A549 (cell line): ENCODE measurements at places on chromosomes 5 and 9. TPM values are rescaled to one million over a fixed set of nuclear protein-coding genes. Genes with fewer than 3 reads are reported as not detected.

The BHMT gene
- polyA plus RNA-seq: not detected in 3 replicates

The HBEGF gene
- polyA plus RNA-seq: 3.4 to 5.1 TPM (median 3.5 TPM) in 3 replicates

The DRD1 gene
- 0.85 to 0.90 TPM (median 0.87 TPM) in 3 replicates for polyA plus RNA-seq

The PRSS3 gene
- 1.9 to 4.3 TPM (median 4.0 TPM) in 3 replicates for polyA plus RNA-seq

The TLX3 gene
- not detected in 3 replicates for polyA plus RNA-seq

The GRXCR2 gene
- not detected in 3 replicates for polyA plus RNA-seq

The FOXD4 gene
- 0.45 to 0.50 TPM (median 0.49 TPM) in 3 replicates for polyA plus RNA-seq

The SLC6A7 gene
- not detected in 3 replicates for polyA plus RNA-seq

The C9orf50 gene
- polyA plus RNA-seq: 0.05 TPM in 1 of 3 replicates, not detected in the others

- DNase-seq: no peak
Measured at GRCh38 chr5:142780871-142781270, 10.7 kb downstream of the ARHGAP26 start.

DNA sequence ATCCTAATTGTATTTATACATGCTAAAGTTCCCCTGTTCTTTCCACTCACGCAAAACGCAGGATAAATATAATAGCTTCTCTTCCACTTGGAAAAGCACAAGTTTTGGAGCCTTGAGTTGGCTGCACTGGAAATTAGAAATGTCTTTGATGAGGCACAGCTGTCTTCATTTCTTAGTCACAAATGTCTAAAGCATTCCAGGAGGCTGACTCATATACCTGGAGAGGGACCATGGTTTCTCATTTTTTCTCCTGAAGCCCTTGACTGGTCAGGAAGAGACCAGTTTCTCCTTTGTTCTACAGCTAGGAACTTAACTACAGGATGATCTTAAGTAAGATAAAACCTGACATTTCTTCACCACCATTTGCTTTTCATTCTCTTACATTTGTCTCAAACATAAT lies 16.2 kb downstream of the MTX3 start:
- no peak for DNase-seq

DNA sequence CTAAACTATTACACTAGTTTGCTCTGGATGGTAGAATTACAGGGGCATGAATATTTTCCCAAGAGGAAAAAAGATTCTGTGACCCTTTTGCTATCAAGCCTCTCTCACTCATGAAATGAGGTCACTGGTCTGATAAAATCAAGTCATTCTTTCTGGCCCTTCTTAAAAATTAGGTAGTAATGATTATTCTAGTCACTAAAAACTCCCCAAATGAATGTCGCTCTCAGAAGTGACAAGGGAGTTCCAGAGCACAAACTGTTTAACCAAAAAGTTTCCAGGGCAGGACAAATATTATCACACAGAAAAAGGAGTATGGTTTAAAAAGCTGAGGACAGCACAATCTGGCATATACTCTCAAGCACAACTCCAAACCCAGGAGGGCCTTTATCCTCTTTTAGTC lies 12.5 kb downstream of the ERMP1 start:
- no peak for DNase-seq

GRCh38 chr5:10319202-10319851 lies 11.6 kb upstream of the CMBL start:
- no peak for DNase-seq

GRCh38 chr9:24801344-24801743 lies 255.6 kb upstream of the IZUMO3 start:
- no peak for DNase-seq

- DNase-seq: no peak
Measured at GRCh38 chr9:6991418-6991817, 233.6 kb downstream of the KDM4C start.

DNA sequence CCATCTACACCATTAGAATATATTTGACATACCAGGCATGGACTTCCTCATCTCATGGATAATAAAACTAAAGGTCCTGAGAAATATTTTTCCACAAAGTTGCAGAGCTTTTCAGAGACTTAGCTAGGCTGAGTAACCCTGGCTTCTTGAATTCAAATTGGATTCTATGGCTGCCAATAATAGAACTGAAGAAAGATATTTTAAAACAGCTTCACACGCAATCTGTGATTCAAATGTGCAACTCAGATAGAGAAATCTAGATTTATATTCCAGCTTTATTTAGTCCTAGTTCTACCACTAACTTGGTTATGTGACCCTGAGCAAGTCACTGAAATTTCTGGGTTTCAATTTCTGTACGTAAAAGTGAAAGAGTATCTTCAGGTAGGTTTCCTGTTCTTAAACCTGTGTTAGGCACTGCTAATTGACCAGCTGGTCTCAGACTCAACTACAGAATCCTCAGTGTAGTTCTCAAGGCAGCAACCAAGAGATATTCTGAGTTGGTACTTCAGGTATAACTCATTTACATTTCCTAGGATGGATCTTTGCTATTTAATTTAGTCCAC lies 235.3 kb downstream of the GABRB2 start:
- DNase-seq: no peak

DNA sequence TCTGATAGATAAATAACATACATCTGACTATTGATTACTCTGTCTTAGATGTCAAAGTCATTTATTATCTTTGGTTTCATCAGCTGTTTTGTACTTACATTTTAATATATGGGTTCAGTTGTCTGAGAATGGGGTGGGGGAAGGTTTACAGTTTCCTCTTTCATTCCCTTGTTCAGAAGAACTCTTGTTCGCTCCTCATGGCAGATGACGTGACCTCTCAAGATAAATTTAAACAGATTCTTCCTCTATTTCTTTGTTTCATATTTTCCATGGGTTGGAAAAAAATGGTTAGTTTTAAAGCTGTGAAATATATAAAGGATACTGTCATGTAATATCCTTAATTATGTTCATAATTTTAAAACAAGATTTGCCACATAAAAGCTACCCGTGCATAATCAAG lies 61.4 kb downstream of the TSSK1B start:
- DNase-seq: no peak

GRCh38 chr5:38555354-38556087 lies 925 bp downstream of the LIFR start:
- DNase-seq: no peak

DNA sequence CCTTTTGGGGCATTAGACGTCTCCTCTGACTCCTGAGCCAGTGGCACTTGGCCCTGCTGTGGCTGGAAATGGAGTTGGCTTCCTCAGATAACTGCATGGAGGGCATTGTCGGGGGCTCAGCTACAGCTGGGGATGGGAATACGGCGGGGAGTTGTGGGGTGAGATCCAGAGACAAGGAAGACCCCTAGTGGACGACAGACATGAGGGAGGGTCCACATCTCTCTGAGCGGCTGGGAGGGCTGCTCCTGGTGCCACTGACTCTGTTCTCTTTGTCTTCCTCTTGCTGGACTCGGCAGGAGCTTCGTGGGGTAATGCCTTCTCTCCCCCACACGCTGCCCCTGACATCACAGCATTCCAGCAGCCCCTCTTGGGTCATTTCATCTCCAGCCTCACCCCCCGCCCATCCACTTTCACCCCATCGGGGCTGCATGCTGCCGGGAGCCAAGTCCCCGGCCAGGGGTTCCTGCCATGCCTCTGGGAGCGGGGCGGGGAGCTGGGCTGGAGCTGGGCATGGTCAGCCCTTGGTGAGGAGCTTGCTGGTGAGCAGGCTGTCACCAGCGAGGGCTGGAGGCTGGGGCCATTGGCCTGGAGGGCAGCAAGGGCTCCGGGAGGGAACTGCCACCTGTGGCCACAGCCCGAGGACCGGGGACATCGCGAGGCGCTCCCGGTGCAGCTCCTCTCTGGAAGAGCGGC lies 172.3 kb downstream of the CACNA1B start:
- no peak for DNase-seq

- no peak for DNase-seq
Measured at GRCh38 chr9:86116425-86116824, 17.1 kb upstream of the GOLM1 start.
